Heart left ventricle (tissue), 16 donors: ENCODE measurements at places on chromosomes 1 and 21.

DNA sequence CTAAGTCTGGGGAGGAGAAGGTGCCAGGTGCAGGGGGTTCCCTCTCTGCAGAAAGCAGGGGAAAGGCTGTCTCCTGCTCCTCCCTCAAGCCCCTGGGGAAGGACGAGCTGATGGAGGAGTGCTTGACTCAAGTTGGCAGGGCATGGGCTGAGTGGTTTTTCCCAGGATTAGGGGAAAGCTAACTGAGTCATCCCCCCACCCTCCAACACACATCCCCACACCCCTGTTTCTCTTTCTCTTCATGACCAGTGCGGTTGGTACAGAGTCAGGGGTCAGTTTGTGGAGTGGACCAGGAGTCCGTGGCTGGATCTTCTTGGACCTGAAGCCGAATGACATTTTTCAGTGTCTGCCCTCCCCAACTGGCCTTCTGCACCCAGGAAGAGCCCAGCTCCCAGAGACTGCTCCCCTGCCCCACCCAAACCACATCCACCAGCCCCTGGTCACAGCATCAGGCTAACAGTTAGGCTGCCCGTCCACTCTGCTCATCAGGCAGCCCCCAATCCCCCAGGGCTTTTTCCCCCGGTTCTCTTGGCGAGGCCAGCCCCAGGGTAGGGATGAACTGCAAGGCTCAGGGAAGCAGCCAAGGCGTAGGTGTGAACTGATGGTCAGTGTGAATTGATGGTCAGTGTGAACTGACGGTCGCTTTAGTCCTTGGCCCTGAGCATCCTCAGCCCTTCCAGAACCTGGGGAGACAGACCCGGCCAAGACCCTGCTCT, 81.0 kb downstream of the PAX7 start:
- DNase-seq: no peak

DNA sequence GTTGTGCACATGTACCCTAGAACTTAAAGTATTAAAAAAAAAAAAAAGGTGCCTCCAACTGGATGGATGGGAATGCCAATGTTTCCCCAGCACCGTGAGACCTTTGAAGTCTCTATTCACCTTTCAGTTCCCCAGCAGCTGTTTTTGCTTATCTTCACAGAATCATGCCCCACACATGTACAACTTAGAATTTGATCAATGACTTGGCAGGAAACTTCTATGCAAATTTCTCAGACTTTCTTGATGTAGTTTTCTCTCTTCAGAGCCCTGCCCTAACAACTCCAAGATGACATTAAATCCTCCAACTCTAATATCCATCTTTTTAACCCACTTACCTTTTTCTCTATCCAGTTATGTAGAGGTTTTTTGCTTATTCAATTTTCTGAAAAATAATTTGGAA, 144.3 kb downstream of the PLPPR5 start:
- DNase-seq: no peak

GRCh38 chr1:60589916-60590315, 492.4 kb upstream of the NFIA start:
- no peak for DNase-seq

- no peak for DNase-seq
These were observed 290.9 kb downstream of the LRRIQ3 start for GRCh38 chr1:73907051-73907450.

DNA sequence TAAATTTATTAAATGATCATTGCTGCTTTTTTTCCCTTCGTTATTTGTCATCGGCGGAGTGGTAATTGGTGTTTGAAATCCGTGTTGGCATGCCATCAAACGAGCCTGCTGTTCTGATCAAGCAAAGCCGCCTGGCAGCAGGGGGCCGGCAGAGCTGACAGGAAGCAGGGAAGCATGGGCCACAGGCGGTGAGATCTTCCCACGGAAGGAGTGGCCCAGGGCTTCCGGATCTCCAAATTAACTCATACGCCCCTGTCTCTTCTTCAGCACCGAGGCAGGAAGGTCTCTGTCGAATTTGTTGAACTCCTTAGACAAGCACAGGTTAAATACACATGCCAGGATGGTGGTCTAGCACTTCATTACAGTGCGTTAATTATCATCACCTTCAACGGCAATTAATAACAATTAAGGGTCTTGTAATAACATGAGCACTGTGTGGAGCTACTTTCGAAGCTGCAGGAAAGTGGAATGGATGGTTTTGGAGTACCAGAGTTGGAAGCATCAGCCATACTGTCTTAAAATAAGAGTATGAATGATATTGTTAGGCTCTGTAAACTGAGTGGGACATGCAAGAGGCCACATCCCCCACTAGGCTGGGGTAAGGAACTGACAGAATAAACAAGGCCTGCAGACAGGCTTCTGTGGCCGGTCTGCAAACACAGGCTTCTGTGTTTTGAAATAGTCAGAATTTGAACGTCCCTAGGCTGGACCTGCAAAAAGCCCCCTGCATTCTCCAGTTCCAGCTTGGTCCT, 199.4 kb upstream of the DAB1 start:
- peak; percentile 65 for DNase-seq

DNA sequence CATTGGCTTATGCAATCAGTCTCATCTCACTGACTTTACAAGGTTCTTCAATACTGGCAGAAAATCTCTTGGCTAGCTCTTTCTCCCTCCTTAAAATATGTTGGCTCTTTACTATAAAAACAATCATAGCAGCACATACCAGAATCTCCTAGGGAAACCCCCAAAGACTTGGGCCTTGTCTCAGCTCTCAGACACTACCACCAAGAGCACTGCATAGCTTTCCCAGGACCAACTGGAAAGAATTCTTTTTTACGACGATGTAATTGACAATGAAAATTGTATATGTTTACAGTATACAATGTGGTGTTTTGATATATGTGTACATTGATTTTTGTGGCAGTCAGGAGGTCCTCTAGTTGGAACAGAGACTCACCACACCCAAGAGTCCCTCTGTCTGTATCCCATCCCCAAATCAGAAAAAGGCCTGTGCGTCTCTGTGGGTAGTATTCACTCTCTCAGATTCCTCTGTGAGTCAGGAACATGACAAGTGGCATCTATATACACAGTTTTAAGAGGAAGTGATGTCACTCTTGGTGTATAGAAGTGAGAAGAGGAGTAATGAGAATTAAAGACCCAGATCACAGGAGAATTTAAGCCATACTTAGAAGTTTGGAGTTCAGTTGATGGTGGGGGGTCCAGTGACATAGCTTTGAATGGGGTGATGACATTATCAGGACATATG, 21.1 kb downstream of the SMAP2 start:
- DNase-seq: no peak

GRCh38 chr1:36446271-36446670, 4.0 kb downstream of the OSCP1 start:
- no peak for DNase-seq

DNA sequence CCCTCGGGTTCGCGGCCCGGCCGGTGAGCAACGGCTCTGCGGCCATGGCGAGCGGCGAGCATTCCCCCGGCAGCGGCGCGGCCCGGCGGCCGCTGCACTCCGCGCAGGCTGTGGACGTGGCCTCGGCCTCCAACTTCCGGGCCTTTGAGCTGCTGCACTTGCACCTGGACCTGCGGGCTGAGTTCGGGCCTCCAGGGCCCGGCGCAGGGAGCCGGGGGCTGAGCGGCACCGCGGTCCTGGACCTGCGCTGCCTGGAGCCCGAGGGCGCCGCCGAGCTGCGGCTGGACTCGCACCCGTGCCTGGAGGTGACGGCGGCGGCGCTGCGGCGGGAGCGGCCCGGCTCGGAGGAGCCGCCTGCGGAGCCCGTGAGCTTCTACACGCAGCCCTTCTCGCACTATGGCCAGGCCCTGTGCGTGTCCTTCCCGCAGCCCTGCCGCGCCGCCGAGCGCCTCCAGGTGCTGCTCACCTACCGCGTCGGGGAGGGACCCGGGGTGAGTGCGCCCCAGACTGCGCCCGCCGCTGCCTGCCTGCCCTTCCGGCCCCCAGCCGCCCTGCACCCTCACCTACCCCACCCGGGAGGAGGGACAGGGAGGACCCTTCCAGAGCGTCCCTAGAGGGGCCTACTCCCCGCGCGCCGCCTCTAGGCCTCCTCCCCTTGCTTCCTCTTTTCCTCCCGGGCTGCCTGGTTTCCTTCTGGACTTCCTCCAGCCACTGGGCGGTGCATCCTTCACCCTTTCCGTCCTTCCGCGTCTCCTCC, at the start of gene RNPEP:
TSS of gene RNPEP (plus strand) at position 26 of the 757 bp plus-strand sequence. CDS start at position 45, 19 bp downstream.
- DNase-seq: peak; percentile 82

- DNase-seq: no peak
These were observed 17.2 kb downstream of the KRTAP10-1 start for GRCh38 chr21:44522753-44523204.

DNA sequence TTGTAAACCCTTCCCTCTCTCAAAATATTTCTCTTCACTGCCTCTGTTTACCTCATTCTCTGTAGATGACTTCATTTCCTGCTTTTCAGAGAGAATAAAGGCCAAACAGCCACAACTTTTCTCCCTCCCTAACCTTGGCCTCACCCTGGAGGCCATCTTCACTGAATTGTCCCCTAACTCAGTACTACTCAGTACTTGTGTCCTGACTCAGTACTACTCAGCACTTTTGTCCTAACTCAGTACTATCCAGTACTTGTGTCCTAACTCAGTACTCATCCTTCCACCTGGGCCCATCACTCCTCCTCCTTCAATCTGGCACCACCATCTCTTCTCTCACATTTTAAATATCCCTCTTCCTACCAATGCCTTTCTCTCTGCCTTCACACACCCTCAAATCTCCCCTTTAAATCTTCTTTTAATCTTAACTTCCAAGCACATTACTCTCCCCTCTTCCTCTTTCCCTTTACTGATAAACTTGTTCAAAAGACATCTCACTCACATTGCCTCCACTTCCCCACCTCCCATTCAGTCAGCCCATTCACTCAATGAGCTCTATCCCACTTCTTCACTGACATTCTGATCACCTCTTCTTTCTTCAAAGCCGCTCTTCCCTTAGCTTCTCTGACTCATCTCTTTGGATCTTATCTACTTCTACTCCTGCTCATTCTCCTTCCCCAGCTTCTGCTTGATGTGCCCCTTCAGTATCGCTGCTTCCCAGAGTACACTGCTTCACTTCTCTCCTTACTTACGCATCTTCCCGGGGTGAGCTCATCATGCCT, 121.4 kb downstream of the RNF220 start:
- no peak for DNase-seq

DNA sequence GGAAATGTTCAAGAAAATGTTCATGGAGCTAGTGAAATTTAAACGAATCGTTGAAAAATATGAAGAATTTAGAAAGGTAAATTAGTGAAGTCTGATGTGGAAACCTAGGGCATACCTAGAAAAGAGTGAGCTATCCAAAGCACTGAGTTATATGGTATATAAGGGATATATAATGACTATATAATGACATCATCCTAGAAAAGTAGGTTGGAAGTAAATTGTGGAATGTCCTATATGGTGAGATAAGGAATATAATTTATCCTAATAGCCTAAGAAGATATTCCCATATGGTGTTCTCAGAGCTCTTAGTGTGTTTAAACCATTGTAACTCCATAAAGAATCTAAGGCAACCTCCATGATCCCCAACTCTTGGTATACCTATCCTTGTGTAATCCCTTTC, 876.4 kb upstream of the ADGRL2 start:
- DNase-seq: no peak

DNA sequence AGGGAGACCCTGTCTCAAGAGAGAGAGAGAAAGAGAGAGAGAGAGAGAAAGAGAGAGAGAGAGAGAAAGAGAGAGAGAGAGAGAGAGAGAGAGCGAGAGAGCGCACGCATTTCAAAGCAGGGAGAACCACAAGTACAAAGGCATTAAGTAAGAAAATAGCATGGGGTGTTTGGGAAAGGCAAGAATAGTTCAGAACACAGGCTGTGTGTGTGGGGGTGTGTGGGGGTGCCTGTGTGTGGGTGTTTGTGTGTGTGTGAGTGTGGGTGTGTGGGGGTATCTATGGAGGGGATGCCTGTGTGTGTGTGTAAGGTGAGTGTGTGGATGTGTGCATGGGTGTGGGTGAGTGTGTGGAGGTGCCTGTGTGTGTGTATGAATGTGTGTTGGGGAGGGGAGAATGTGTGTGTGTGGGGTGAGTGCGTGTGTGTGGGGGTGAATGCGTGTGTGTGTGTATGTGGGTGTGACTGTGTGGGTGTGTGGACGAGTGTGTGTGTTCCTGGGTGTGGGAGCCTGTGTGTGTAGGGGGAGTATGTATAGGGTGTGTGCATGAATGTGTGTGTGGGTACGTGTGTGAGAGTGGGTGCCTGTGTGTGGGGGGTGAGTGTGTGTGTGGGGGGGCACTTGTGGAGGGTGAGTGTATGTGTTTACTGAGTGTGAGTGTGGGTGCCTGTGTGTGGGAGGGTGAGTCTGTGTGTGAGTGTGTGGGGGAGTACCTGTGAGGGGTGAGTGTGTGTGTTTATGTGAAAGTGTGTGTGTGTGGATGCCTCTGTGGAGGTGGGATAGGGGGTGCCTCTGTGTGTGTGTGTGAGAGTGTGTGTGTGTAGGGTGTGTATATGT, 19.1 kb upstream of the HDAC1 start:
- no peak for DNase-seq

- no peak for DNase-seq
These were observed 693.7 kb downstream of the MATN1 start for GRCh38 chr1:30029677-30030076.

DNA sequence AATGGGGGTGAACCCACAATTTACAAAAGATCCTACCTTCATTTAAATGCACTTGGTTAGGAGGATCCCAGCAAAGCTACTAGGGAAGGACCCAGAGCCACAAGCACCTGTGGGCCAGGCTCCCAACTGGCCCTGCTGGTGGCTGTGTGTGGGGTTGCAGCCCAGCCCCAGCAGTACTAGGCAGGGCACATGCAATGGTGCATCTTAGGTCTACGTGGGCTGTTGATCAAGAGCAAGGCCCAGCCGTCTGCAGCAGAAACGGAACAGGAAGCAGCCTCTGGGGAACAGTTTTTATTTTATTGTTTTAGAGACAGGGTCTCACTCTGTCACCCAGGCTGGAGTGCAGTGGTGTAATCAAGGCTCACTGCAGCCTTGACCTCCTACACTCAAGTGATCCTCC, 134.1 kb upstream of the RAB4A start:
- no peak for DNase-seq

DNA sequence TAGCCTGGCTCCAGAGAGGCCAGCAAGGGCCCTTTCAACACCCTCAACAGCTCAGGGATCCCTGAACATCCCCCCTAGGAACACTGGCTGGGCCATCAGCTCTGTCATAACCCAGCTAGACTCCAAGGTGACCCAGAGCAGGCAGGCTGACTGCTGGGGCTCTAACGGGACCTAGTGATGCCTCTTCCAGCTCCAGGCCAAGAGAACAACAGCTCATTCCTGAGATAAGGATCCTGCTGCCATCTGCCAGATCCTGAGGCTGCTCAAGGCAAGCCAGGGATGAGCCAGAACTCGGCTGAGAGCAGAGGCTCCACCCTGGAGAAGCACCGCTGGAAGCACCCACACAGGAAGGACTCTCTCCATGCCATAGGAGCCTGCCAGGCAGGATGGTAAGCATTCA, 2.0 kb downstream of the VSIG8 start:
- no peak for DNase-seq

GRCh38 chr1:3600354-3600753, 11.0 kb downstream of the MEGF6 start:
- DNase-seq: no peak

GRCh38 chr1:59013276-59013927, 229.6 kb upstream of the JUN start:
- DNase-seq: peak; percentile 33

GRCh38 chr1:42162181-42162580, 2.4 kb downstream of the GUCA2A start:
- DNase-seq: no peak
